ENCODE measurements at places on chromosomes 12 and 14.

GRCh38 chr12:120468325-120468820 is 1.2 kb downstream of the SRSF9 start:
- DNase-seq: no peak

DNA sequence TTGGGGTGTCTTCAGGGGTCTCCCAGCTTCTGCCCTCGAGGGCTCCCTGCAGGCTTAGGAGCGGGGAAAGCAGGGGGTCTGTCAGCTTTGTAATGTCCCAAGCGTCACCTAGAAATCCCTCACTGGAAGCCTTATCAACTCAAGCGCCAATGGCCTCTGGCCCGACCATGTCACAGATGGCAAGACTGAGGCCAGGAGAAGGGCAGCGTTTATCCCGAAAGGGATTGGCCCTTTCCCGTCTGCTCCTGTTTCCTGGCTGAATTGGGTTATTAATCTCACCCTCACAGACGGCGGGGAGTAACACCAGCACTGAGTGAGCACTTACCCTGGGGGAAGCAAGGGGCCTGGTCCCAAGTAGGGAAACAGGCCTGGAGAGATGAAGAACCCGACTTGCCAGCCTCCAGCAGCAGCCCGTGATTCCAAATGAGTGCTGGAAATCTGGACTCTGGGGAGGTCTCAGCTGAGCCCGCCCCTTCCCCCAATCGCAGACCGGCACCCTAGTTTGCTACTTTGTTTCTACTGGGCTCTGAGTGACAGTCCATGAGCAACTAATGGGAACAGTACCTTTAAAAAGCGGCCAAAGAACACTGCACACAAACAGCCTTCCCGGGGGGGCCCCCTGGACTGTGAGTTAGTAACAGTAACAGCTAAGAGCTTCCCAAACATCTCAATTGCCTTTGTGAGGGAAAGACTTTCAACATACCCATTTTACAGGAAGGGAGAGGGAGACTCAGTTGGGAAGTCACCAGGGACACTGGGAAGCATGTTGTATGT is 2.1 kb upstream of the NCOR2 start:
- DNase-seq: no peak

DNA sequence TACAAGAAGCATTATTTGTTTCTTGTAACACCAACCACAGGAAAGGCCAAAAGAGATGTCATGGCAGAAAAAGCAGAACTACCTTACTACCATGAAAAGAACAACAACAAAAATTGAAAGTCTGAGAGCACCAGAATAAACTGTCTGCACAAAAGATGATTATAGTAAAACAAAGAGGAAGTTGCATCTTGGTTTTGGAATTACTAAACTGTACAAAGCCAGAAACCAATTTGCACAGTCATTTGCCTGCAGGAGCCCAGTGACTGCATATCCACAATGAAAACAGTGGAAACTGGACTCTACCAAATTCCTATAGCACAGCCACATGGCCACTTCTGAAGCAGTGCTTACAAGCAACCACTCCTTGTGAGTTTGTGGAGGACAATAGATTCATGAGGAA is 276.2 kb downstream of the SSPN start:
- DNase-seq: no peak

DNA sequence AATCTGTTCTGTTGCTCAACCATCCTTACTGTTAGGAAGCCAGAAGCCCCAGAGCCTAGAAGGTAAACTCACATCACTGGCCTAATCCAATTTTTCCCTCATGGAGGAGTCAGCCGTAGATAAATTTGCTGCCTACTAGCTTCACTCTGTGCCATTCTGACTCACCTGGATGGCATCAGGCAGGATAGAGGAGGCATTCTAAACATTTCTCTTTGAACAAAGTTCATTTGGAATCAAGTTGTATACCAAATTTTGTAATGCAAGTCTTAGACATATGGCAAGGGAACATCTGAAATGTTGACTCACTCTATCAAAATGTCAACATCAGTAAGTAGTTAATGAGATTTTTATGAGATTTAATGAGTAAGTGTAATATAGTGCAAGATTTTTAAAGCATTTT is 13.6 kb upstream of the TBC1D30 start:
- DNase-seq: no peak

GRCh38 chr12:70854138-70854537 is 66.4 kb downstream of the PTPRR start:
- DNase-seq: no peak

DNA sequence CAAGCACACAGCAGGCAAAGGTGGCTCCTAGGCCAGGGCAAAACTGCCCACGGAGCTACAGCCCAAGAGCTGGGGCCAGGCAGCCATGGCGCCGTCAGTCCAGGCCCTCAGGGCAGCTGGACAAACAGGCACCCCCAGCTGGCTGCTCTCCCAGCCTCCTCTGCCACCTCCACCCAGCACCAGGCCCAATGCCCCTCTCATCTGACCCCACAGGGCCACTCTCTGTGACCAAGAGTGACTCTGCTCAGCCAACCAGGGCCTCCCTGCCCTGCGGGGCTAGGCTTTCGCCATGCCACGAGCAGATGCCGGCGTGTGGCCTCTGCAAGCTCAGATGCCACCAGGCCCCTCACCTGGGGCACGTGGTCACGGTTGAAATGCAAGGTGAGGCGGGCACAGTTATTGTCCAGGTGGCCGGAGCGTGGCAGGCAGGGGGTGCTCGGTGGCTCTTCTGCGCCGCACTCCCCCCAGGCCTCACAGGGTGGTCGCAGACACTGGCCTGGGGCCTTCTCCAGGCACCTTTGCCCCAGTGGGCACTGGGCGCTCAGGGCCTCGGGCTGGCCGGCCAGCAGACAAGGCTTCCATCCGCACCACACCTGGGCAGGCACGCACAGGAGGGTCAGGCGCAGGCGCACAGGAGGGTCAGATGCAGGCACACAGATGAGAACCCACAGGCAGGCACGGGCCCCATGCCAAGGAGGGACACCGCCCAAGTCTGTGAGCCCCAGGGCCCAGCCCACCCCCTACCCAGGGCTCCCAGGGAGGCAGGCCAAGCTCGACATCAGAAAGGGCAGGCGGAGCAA is 23.0 kb downstream of the JAG2 start:
- DNase-seq: no peak

DNA sequence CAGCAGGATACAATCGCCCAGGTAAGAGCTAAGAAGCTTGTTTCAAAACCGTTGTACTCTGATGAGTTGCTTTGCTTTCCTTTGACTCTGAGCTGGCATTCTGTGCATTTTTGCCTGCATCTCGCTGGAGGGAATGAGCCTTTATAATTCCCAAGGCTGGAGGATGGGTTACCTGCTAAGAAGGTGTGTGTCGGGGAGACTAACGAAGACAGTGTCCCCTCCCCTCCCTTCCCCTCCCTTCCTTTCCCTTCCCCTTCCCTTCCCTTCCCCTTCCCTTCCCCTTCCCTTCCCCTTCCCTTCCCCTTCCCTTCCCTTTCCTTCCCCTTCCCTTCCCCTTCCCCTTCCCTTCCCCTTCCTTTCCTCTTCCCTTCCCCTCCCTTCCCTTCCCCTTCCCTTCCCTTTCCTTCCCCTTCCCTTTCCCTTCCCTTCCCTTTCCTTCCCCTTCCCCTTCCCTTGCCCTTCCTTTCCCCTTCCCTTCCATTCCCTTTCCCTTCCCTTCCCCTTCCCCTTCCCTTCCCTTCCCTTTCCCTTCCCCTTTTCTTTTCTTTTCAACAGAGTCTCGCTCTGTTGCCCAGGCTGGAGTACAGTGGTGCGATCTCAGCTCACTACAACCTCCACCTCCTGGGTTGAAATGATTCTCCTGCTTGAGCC is 15.4 kb downstream of the C3AR1 start:
- DNase-seq: no peak

GRCh38 chr14:26204366-26204727 is 393.5 kb downstream of the NOVA1 start:
- no peak for DNase-seq

- no peak for DNase-seq
Measured at GRCh38 chr12:106774808-106775524, 484 bp downstream of the RIC8B start.
